Suppressor macrophage treated with lipopolysaccharide for 1 hour (primary cell): ENCODE measurements at places on chromosomes 1 and 21.

- DNase-seq = peak; percentile 71
Observed at GRCh38 chr1:62407398-62408009, 29.3 kb upstream of the USP1 start.

DNA sequence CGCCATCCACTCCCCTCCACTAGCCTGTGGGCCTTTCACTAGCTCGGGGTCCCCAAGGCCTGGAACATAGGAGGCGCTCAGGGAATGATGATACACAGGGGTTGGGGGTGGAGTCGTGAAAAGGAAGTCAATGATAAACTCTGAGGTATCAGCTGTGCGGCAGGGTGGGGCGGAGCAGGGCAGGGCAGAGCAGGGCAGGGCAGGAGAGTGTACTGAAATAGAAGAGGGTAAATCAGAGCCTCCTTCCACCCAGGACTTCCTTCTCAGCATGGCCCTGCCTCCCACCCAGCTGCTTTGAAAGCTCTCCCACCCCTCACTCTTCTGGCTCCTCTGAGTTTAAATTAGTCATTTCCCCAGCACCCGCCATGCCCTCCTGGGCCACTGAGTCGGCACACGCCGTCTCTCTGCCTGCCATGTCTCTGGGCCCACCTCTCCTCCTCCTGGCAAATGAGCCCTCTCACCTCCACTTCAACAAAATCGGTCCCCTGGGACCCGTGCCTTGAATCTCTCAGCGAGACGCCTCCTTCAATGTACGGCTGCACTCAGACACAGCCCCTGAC lies 16.9 kb downstream of the CAPZB start:
- DNase-seq = peak; percentile 72

GRCh38 chr21:44528634-44528995 lies 11.4 kb downstream of the KRTAP10-1 start:
- no peak for DNase-seq

DNA sequence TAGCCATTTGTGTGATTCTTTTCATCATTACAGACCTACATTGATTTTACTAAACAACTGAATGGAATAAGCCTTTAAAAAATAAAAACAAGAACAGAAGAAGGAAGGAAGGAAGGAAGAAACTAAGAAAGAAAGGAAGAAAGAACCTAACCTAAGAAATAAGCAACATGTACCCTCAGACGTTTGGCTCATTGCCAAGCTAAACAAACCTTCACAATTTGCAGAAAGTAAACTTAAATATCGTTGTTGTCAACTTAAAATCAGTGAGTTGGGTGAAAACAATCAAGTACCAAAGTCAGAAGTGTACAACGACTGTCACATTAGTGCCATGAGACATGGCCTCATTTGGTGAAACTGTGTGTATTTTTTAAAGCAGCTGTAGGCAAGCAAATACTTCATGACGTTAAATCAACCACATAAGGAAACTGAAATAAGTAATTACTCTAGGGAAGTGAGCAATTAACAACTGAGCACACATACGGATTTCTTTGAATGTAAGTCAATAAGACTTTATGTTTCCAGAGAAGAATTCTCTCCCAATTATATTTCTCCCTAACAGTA lies 313.1 kb upstream of the TMPRSS15 start:
- DNase-seq = no peak

- DNase-seq = peak; percentile 27
Observed at GRCh38 chr1:116920211-116920610, 10.5 kb downstream of the PTGFRN start.

GRCh38 chr1:117611894-117612483 lies 6.1 kb downstream of the TENT5C start:
- no peak for DNase-seq

DNA sequence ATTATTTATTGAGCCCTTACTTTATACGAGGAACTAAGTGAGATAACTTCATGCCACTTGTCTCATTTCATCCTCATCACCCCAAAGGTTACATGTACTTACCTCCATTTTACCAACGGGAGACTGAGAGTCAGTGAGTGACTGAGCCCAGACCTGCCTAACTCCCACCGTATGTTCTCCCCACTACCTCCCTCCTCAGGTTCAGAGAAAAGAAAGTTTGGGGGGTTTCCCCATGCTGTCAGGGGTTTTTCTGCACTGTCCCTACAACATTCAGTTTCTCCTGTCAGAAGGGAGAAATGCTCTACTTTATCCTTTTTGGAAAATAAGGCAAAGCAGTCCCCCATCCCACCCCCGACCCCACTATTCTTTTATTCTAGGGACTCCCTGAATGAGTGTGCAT lies 32.9 kb downstream of the FAM78B start:
- DNase-seq = no peak

GRCh38 chr1:53539711-53540603 lies 80.8 kb downstream of the DMRTB1 start:
- DNase-seq = no peak

- no peak for DNase-seq
Observed at GRCh38 chr1:219781491-219781890, 146.9 kb downstream of the SLC30A10 start.

DNA sequence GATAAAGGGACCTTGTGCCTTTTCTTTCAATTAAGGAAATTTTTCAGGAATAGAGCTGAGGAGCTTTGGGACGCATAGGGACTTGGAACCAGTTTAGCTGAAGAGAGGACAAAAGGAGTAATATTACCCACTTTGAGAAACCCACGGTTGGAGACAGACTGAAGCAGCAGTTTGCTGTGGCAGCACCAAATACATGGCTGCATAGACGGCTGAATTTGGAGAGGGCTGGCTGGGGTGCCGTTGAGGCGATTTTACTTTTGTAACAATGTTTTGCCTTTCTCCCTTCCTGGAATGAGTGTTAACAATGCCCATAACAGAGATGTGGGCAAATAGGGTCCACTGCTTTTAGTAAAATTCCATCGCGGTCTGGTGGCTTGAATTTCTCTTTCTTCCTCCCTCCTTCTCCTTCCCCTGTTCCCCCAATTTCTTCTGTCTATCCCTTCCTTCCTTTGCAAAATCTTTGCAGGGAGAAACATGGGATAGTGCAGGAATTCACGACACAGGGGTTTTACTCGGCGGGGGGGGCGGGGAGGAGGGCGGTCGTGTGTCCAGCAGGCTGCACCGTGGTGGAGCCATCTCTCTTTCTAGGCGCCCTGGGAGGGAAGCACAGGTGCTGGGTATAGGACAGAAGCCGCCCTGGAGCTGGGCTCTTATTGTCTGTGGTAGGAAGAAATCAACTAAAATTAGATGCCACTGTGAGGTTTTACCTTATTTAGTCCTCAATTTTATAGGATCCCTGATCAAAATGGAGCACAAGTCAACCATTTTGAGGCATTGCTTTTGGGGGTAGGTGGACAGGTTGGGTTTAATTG lies 6.8 kb downstream of the LHX4 start:
- no peak for DNase-seq

DNA sequence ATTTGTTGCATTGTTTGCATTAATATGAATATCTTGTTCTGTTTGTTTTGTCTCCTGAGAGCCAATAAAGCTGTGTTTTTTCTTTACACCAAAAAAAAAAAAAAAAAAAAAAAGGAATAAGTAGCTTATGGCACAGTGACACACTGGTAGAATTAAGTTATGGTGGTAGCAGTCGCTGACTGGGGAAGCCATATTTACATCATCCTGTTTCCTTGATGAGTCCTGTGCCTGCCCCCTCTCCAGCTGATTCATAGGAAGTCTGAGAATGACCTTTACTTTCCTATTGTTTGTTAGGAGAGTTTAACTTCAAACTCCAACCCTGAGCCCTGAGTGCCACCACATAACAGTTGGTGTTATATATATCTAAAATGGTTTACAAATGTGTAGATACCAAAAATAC lies 62.2 kb downstream of the OBSCN start:
- peak; percentile 37 for DNase-seq

- no peak for DNase-seq
Observed at GRCh38 chr1:8201331-8201861, 116.5 kb upstream of the SLC45A1 start.

DNA sequence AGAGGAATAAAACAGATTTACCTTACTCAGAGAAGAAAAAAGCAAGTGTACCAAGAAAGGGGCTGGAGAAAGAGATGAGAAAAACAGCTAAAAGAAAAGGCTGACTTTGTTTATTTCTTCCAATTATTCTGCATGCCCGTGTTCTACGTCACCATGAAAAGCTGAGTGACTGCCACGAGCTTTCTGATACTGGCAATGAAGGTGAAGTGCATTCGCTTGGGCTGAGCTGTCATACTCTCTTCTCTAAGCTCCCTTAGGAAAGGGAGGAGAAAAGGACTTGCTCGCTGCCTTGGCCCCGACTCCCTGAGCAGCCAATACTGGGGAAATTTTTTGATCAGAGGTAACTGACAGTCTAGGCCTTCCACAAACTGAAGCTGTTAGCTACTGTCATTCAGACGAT lies 105.4 kb downstream of the SMYD2 start:
- no peak for DNase-seq

GRCh38 chr1:41396084-41396483 lies 34.9 kb downstream of the FOXO6 start:
- DNase-seq = no peak

GRCh38 chr1:219757890-219758289 lies 145.0 kb upstream of the ZC3H11B start:
- no peak for DNase-seq

DNA sequence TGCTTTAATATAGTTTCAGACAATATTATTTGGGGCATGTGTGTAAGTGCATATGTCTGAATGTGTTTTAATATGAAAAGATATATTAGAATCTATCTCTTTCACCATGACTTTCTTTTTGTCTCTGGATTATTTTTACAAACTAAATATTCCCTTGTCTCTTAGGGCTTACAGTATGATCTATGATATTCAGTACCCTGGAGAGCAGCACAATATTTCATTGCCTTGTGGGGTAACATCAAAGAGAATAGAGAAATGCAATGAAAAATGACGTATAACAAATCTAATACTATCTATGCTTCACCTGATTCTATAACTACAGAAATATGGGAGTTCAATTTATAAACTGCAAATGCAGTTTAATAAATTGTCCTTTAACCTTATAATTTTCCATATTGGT lies 2084.5 kb downstream of the MRPL39 start:
- DNase-seq = no peak

DNA sequence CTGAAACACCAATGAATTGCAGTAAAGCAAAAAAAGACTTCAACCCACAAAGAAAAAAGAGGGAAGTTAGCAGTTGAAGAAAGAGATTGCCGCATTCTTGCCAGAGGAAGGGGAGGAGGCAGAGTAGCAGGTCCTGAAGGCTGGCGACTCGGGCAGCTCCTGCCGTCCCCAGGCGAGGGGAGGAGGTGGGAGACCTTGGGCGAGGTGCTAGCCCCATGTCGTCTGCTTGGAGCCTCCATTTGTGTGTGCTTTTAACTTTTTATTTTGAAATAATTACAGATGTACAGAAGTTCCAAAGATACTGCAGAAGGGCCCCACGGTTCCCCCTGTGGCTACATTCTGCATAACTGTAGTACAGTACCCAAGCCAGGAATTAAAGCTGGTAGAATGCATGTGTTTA lies 6.7 kb downstream of the TRPM2 start:
- DNase-seq = peak; percentile 64

GRCh38 chr1:100168051-100168450 lies 10.0 kb downstream of the LRRC39 start:
- DNase-seq = no peak

GRCh38 chr1:101198842-101199636 lies 37.8 kb upstream of the S1PR1 start:
- peak; percentile 19 for DNase-seq

DNA sequence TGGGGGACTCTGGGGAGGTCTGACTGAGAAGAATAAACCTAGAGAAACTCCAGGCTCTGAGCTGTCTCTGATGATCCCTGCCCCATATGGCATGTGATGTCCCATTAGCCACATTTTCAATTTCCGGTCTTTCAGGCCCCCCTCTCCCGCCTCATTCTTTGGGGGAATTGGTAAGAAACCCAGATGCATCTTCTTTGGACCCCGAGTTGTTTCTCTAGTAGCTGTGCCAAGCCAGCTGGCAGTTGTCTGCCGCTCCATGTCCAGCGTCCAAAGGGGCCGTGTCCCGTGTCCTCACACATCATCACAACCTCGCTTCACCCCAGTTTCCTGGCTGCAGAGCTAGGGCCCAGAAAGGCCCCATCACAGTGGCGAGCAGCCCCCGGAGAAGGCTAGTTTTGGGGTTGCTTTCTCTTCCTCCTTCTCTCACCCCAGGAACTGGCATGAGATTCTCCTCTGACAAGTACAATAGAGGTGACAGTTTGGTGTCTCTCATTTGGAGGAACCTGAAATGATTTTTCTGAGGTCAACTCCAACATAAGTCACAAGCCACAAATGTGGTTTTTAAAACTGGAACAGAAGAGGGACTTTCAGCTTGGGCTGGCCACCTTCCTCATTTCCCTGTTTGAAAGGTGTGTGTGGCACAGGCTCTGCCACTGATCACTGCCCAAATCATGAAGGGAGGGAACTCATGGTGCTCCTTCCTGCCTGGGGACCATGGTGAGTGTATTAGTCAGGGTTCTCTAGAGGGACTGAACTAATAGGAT lies 6.4 kb upstream of the GPR157 start:
- peak; percentile 53 for DNase-seq

DNA sequence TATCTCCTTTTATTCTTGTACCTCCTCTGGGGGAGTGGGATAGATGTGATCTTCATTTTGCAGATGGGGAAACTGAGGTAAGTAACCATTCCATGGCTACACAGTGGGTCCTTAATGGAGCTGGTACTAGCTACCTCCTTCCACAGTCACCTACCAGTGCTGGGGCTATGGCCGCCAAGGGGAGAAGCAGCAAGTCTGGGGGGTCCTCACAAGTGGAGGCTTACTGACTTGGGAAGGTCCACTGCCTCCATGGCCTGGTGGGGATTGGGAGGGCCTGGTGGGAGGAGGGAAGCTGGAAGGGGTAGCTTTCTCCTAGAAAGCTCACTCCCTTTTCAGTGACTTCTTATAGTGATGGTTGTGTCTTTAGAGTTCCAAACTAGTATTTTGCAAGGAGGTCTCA lies 5.9 kb upstream of the FOXO6 start:
- DNase-seq = no peak

DNA sequence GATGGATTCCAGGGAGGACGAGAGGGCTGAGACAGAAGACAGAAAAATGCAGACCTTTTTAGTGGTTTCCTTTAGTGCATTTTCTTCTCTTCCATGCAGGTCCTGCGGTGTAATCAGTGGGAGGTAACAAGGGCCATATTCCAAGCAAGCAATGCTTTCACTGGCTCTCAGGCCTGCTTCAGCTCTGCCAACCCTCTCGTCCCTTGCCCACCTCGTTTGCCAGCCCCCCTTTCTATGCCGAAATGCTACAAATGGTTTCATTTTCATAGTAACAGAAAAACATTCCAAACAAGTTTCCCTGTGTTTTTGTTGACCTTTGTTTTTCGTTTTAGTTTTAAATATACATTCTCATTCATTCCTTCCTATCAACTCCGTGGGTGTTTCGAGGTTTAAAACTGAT lies 443.1 kb downstream of the TTLL7 start:
- DNase-seq = no peak
